ENCODE measurements at places on chromosomes 3 and 15.

DNA sequence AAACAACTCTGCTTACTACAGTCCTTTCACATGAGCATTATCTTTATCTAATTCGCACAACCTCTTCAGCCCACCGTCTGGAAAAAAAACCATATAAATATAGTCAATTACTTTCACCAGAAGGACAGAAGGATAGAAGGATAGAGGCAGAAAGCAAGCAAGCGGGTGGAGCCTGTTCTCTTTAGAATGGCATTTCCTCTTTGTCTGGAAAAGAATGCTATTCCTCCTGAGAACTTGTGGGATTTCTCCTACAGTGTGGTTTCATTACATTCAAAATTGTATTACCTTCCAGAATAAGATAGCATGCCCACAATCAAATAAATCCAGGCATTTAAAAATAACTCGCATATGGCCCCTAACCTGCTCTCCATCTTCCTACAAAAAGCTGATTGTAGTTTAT lies 23.1 kb downstream of the SLC30A4 start:
- DNase-seq = no peak

DNA sequence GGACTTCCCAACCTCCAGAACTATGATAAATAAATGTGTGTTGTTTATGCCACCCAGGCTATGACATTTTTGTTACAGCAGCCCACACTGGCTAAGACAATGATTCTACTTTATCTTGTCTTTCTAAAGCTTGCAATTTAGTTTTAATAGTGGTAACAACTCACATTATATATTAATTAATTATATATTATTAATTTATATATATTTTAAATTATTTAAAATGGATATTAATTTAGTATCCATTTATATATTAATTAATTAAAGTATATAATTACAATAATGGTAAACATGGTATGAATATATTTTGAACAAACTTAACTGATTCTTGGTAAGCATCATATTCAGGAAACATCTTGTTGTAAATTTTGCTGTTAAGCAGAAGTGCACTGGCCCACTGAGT lies 863.9 kb downstream of the MCTP2 start:
- DNase-seq = no peak

DNA sequence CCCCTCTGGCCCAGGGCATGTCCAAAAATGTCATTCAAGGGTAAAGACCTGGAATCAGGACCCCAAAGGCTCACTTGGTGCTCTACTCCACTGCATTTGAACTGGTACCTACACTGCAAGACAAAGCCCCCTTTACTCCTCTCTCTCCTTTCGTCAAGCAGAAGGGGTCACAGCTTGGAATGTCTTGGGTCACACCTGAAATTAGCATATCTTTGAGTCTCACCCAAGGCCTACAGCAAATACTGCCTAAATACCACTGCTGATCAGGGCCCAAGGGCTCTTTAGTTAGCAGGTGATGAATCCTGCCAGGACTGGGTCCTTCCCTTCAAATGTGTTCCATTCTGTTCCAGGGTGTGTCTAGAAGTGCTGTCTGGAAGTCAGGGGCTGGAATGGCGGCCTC lies 320.6 kb downstream of the SV2B start:
- DNase-seq = no peak

DNA sequence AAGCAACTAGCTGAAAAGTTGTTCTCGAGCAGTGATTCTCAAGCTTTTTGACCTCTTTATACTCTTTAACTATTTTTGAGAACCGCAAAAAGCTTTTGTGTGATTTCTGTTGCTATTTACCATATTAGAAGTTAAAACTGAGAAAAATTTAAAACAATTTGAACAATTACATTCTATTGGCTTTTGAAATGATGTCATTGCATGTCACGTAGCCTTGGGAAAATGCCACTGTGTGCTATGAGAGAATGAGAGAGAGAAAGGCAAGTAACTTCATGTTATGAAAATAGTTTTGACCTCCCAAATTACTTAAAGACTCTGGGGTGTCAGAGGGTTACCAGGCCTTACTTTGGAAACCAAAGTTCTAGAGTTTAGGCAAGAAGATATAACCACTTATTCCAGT lies 8.0 kb downstream of the USP13 start:
- no peak for DNase-seq

DNA sequence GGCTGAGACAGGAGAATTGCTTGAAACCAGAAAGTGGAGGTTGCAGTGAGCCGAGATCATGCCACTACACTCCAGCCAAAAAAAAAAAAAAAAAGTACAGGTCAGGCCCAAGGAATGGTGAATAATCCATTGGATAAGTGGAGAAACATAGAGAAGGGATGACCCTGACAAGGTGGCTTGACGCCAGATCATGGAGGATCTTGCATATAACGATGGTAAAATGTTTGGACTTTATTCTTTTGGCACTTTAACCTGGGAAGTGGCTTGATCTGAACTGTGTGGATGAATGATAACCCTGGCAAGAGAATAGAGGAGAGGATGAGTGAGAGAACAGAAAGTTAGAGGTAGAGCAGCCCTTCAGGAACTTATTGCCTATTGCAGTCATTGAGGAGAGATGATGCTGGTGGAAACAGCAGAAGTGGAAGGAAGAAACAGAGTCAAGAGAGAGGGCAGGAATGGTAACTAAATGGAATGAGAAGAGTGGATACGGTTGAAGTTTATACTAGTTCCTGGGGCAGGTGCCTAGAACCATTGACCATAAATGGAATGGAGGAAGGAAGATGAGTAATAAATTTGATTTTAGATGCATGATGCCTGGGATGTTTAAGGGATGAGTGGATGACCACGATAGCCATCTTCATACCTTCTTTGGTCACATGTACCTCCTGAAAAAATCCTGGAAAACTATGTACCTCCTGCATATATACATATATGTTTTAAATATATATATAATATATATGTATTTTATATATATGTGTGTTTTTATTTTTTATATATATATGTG lies 57.8 kb downstream of the BLM start:
- DNase-seq = no peak

DNA sequence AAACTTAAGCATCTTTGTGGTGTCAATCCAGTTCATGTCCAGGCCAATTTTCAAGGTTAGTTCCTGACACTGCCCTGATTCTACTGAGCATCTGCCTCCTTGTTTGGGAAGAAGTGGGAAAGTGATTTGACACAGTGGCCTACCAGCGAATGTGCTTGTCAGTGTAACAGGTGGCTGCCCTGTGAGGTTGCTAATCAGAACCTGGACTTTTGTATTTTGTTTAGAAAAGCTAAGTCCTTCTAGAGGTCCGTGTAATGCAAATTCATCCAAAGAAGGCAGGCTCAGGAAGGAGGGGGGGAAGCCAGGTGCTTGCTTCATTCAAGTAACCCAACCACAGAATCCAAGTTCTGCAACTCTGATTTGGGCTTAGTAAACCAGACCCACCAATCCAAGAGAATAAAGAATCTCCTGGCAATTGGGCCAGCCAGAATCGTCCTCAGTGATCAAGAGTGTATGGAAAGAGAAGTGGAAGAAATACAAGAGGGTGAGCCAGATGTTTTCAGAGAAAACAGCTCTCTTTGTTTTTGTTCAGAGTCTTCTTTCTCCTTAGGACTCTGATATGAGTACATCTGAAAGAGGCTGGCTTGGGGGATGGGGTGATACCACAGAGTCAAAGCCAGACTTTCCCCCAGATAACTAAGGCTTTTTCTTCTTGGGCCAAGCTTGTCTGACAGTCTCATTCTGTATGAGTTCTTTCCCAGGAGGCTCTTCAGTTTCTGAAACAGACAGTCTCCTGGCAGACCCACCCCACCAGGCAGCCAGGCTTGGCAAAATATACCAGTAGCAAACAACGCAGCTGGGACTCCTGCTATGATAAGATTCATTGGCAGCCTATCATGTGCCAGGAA lies 508.9 kb upstream of the TBL1XR1 start:
- no peak for DNase-seq

DNA sequence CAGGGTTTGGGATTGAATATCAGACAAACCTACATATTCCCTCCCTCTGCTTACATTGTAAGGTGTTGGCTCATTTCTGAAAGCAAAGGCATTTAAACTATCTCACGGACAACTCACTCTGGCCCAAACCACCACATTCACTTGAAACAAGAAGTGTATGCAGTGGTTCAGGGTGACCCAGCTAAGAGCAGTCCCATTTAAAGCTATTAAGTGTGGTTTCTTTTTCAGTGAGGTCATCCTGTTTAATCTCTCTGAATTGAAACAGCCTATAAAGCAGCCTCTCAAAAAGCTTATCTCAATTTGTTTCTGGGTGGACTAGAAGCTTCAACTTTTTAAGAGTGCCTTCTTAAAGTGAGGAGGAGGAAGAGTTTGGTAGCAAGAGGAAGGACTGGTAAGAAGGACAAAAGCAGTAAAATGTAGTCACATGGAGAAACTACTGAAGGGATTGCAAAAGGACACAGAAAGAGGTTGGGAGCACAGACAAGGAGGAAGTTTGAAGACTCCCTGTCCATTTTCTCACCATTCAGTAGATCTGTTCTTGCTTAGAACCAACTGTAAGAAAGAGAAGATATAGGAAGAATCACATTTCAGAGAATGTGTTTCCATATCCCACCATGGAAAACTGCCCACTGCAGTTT lies 151.6 kb downstream of the TMCO5A start:
- DNase-seq = no peak

- DNase-seq = peak; percentile 77
Measured at GRCh38 chr3:58532794-58533220, 4.2 kb downstream of the ACOX2 start.

DNA sequence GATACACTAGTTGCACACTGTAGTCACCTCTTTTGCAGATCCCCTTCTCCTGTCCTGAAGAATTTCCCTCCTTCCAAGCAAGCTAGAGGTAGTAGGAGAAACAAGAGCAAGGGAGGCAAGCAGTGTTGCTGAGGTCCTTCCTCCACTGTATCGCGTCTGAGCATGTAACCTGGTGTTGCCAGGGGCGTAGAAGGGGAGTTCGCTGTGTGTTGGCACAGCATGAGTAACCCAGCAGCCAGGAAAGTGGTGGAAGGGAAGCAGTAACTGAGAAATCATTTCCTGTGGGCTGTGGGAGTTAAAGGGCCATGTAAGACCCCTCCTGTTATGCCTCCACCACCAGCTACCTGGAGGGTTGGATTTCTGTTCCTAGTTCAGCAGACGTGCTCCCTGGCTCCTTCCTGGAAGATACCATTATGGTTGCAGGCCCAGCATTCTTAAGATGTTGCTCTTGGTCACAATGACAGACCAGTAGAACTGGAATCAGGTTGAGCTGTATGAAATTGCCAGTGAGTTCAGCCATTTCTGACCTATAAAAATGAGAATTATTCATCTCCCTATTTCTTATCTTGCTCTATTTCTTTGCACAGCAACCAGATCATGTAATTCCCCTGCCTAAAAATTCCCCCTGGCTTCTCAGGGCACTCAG lies 215.3 kb upstream of the TOPAZ1 start:
- no peak for DNase-seq

DNA sequence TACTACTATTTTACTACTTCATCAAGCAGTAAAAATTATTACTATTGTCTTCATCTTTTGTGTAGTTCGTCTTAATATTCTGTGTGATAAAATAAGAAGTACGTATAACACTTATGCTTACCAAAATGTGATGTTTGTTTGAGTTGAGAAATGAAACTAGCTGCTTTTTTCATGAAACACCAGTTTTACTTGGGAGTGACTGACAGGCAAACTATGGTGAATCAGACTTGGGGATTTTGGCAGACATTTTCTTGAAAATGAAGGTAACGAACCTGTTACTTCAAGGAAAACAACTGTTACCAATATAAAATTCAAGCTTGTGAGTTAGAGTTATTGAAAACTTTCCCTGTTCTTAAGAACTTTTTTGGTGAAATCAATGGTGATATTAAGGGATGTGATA lies 10.3 kb downstream of the U2SURP start:
- no peak for DNase-seq

DNA sequence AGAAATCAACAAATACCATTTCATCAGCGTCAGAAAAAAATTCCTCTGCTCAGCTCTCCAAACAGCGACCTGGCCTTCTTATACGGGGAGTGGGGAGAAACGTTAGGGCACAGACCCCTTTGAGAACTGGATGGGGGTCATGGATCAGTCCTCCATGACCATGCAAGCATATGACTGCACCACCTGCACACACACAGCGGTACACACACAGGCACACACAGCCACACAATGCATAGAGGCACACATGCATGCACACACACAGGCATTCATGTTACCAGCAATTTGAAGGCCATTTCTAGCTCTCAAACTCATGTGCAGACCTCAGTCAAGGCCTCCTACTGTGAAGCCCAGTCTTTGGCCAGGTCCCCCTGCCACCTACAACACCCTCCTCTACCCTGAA lies 50.2 kb downstream of the SLC41A3 start:
- DNase-seq = no peak

DNA sequence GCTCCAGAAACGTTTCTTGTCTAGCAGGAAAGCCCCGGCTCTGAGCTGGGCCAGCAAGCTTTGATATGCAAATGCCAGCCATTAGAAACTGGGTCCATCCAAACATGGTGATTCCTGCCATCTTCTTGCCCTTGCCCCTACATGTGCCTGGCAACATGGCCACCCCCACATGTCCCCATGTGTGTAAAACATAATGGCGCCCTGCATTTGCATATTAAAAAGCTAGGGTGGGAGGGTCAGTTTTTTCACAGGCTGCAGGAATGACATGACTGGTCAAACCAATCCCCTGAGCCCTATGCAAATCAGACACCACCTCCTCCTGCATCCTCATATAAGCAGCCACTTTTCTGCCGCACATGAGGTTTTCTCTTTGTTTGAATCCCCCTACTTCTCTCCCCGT lies 21.2 kb downstream of the GPR156 start:
- no peak for DNase-seq

DNA sequence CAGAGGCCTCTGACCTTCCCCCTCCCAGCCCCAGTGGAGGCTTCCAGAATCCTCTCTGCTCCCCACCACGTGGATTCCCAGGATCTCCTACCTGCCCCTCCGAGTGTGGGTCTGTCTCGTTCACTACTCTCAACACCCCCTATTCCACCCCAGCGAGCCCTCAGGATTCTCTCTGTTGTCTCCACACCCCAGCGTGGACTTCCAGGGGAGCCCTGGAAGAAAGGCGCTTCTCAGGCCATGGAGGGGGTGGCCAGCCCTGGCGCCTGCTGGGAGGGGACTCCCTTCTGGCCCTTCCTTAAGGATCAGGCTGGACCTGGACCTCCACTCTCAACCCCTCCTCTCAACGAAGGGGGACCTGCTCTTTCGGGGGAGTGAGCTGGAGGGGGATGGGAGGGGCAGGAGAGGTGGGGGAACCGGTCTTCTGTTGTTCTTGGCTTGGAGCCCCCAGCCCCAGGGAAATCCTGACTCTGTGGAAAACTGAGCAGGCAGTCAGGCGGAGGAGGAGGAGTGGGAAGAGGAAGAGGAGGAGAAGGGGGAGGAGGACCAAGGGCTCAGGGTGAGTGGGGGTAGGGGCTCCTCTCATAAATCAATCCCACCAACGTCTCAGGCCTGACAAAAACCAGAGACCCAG lies 32.9 kb downstream of the EPHB3 start:
- no peak for DNase-seq

- no peak for DNase-seq
Measured at GRCh38 chr3:64093825-64094712, 70.8 kb upstream of the PSMD6 start.

- DNase-seq = no peak
Measured at GRCh38 chr3:63441262-63441661, 163.2 kb downstream of the SYNPR start.

DNA sequence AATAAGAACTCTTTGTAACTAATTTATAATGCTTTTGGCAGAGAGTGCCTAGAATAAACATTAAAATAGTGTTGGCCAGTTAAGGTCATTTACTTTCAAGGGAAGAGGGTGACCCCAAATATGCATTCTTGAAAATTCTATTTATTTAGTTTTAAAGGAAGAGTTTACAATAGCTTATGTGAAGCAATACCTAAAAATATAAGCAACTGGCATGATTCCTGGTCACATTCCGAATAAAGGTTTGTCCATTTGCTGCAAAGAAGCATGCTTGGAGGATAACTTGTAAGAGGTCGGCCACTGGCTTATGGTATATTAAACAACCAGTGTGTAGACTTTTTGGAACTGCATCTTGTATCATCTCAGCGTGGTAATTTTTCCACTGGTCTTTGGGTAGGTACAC lies 10.2 kb downstream of the MITF start:
- no peak for DNase-seq
